ENCODE measurements at places on chromosomes 3 and 15.

GRCh38 chr15:61519296-61519695, 290.2 kb upstream of the RORA start:
- no peak for DNase-seq

GRCh38 chr3:196969134-196969659, 564 bp upstream of the PIGZ start:
- peak; percentile 31 for DNase-seq

GRCh38 chr3:14457999-14458398, 55.6 kb downstream of the SLC6A6 start:
- no peak for DNase-seq

DNA sequence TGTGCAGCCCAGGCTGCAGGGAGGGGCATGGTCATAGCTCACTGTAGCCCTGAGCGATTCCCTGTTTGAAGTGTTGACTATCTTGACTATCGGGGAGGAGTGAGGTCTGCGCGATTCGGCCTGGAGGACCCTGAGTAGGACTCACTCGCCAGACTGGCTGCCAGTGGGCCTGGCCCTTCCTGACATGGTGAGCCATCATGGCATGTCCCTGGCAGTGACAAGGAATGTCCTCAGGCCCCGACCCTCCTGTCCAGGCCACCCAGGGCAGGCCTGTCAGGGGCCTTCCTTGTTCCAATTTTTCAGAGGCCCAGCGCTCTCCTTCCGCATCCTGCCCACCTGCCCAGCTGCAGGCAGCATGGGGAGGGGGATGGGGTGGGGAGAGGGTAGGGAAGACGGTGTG, 5.2 kb upstream of the OCA2 start:
- no peak for DNase-seq

GRCh38 chr3:75342425-75342824, 321.7 kb upstream of the FRG2C start:
- DNase-seq = no peak

DNA sequence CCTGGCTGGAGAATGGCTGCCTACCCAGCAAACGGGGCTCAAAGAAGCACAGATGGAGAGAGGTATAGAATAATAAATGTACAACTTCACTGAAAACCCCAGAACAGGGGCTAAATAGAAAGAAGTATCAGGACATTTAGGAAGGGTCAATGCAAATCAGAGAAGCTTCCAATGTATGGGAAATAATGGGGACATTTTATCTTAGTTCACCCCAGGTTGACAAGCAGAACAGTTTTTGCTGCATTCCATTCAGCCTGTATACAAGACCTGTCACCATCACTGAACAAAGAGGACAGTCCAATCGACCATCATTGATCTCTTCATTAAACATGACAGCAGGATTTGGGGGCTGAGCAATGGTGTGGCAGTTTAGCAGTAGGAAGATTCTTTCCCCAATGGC, 68.1 kb downstream of the MYH15 start:
- DNase-seq = no peak

GRCh38 chr3:78666470-78666800, 1101.4 kb downstream of the ROBO1 start:
- DNase-seq = peak; percentile 73

GRCh38 chr3:18481946-18482548, 56.9 kb upstream of the SATB1 start:
- no peak for DNase-seq

GRCh38 chr15:34847598-34847997, 52.2 kb upstream of the ACTC1 start:
- DNase-seq = no peak

GRCh38 chr3:18898911-18899310, 249.4 kb upstream of the KCNH8 start:
- no peak for DNase-seq

DNA sequence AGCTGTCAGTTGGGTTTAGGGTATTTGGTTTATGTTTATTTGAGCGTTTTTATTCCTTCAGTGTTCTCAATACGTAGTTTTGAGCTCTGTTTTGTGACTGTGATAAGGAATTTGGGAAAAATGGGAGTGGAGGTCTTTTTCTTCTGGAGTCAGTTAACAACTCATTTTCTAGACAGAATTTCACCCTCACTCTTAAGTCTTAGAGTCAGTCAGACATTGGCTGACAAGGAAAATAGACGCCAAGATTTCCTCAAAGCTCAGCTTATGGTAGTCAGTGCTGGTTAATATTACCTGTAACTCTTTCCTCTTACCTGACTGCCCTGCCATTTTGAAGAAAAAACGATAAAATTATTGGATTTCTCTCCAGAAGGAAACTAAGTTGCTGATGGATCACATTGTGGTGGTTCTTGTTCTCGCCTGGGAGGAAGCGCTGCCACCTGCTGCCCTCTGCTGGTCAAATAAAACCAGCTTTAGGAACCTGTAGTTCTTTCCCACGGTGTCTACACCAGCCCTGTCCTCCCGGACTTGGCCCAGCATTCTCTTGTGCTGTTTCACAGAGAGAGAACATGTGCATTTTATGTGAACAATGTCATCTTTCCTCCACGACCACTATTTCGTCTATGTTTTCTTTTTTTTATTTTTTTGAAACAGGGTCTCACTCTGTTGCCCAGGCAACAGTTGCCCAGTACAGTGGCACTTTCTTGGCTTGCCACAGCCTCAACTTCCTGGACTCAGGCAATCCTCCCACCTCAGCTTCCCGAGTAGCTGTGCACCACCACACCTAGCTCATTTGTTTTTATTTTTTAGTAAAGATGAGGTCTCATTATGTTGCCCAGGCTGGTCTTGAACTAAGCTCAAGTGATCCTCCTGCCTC, 41.4 kb upstream of the UMPS start:
- peak; percentile 79 for DNase-seq

DNA sequence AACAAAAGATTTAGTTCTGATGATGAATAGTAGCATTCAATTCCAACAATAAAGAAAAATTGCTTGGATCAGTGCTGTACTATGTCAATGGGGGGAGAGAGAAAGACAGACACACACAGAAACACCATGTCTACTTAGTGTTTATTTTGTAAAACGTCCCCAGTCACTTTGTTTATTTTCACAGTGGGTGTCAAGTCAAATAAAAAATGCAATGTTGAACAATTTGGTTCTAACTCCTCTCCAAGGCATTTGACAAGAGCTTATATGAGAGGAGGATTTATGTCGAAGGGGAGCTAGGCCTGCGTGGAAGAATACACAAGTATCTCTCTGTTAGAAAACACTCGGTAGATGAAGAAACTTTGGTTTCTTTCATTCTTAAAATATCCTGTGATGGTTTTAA, 201.7 kb upstream of the SLC2A2 start:
- no peak for DNase-seq

GRCh38 chr3:12998648-12999047, 74.6 kb downstream of the IQSEC1 start:
- no peak for DNase-seq

Measured in fibroblast of skin of back (primary cell).